ENCODE measurements at places on chromosomes 5 and 9.
A peak's percentile ranks its signal among the peaks of the same experiment; 100 is the strongest.

DNA sequence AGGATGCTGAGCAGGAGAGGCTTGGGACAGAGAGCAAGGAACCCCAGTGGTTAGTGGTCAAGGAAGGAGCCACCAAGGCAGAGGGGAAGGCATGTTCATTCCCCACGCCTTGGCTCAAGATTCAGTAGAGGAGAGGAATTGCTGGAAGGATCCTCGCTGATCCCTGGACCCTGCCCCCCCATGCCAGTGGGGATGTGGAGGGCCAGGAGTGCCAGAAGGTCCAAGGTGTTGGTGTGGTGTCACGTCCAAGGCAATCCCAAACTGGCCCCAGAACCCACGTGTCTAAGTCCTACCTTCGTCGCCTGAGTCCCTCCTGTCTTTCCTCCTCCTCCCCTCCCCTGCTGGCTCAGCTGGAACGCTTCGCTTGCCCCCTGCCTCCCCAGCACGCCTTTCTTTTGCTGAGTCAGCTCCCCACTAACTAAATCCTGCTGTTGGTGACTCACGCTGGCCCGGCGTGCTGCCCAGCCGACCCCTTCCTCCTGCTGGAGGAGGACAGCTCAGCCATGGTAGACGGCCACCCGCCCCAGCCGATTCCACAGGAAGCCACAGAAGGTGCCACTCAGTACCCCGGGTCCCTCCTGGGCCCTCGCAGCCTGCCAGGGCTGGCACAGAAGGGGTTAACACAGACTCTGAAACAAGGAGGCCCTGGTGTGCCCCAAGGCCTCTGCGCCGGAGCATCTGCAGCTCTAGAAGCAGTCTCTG, 37.6 kb upstream of the ORM1 start:
- no peaks in the 10 kb centered on the region for H3K27me3 ChIP-seq
- no peak overlapping the region for H3K4me3 ChIP-seq
- DNase-seq, result no peak
- no peak overlapping the region for H3K27ac ChIP-seq

DNA sequence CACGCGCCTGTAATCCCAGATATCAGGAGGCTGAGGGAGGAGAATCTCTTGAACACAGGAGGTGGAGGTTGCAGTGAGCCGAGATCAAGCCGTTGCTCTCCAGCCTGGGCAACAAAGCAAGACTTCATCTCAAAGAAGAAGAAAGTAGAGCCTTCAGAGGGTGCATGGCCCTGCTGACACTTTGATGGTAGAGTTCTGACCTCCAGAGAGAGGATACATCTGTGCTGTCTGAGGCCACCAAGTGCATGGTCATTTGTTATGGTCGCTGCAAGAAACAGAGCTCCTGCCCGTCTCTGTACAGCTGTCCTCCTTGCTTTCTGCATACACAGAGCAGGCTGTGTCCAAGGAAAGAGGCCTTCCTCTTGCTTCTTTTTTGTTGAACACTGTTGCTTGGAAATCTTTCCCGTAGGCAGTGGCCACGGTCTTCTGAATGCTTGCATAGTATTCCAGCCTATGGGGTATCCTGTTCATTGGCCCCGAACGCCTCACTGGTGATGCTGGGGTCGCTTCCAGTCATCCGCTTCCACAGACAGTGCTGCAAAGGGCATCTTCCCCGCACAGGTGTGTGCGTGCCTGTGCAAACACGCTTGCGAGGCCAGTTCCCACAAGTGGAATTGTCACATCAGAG, 36.8 kb upstream of the UNC5A start:
- no peaks in the 10 kb centered on the region for H3K36me3 ChIP-seq
- H3K4me3 ChIP-seq, result no peak overlapping the region
- H3K27ac ChIP-seq, result no peak overlapping the region

GRCh38 chr9:21078702-21079101, 960 bp upstream of the IFNB1 start:
- peaks cover 30% of the 10 kb centered on the region for H3K4me1 ChIP-seq
- no peaks in the 10 kb centered on the region for H3K36me3 ChIP-seq
- no peak overlapping the region for H3K27ac ChIP-seq
- H3K27me3 ChIP-seq, result no peaks in the 10 kb centered on the region
- DNase-seq, result no peak
- no peak overlapping the region for H3K4me3 ChIP-seq

DNA sequence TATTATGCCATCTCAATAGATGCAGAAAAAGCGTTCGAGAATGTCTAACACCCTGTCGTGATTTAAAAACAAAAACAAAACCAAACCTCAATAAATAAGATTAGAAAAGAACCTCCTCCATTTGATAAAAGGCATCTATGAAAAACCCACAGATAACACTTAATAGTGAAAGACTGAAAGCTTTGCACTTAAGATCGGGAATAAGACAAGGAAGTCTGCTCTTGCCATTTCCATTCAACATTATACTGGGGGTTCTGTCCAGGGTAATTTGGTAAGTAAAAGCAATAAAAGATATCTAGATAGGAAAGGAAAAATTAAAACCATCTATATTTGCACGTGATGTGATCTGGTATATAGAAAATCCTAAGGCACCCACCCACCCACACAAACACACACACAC, 7.3 kb upstream of the EXOSC3 start:
- H3K4me3 ChIP-seq, result no peak overlapping the region
- no peaks in the 10 kb centered on the region for H3K4me1 ChIP-seq
- peaks cover 2% of the 10 kb centered on the region for H3K36me3 ChIP-seq

- no peak for DNase-seq
- H3K36me3 ChIP-seq, result no peaks in the 10 kb centered on the region
- H3K27me3 ChIP-seq, result no peaks in the 10 kb centered on the region
- H3K4me3 ChIP-seq, result no peak overlapping the region
- H3K4me1 ChIP-seq, result no peaks in the 10 kb centered on the region
Observed at GRCh38 chr5:92553326-92553725, 1027.7 kb downstream of the NR2F1-AS1 start.

DNA sequence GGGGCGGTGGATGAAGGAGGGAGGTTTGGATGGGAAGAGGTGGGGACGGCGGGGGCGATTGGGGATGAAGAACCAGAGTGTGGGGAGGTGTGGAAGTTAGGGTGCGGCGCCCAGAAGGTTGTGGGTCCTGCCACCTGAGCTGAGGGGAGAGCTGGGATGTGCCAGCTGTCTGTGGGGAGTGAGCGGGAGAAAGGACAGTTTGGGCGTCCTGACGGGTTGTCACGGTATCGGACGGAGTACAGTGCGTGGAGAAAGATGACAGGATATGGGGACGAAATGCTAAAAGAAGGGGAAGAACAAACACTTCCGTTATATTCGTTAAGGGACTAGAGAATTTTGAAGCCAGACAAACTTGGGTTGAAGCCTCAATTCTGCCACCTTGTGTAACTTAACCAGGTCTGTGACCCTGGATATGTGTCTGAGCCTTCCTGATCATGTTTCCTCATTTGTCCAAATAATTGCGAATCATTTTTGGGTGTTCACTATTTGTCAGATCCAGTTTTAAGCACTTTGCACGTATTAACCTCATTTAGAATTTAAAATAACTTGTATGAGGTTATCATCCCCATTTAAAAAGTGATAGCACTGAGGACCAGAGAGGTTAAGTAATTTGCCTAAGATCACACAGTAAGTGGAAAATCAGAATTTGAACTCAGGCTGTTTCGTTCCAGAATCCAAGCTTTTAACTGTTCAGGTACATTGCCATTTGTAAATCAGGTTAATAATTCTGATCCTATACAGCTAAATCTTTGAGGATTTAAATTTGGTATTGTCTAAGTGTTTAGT, 689 bp downstream of the CNTRL start:
- H3K27me3 ChIP-seq, result no peaks in the 10 kb centered on the region
- H3K36me3 ChIP-seq, result peaks cover 15% of the 10 kb centered on the region
- peak overlapping the region; percentile 97 for H3K27ac ChIP-seq
- DNase-seq, result no peak
- H3K4me3 ChIP-seq, result peak overlapping the region; percentile 100

DNA sequence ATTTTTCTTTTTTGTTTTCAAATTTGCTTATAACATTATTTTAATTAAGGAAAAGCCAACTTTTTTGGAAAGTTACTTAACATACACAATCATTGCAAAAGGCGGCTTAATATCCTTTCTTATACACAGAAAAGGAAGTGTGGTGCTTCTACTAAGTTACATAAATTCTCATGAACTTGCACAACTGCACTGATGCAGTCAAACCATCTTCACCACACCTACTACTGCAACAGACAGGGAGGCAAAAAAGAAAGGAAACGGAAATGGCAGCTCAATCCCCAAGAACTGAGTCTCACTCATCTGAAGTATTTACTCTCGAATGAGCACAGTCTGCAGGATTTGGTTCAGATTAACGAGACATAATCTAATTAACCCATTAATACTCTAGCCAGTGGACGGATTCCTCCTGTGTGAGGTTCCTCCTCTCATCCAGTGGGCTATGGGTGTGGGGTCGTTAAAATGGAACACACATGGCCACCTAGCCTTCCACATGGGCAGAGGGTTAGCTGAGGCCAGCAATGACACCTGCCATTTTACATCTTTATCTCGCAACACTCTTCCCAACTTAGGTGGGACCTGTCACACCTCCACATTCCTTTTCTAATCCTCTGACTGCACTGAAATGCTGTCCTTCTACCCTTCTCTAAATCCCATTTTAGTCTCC, 30.0 kb downstream of the GOLM1 start:
- H3K27me3 ChIP-seq, result peaks cover 2% of the 10 kb centered on the region
- no peak overlapping the region for H3K27ac ChIP-seq
- no peak overlapping the region for H3K4me3 ChIP-seq
- no peaks in the 10 kb centered on the region for H3K36me3 ChIP-seq

DNA sequence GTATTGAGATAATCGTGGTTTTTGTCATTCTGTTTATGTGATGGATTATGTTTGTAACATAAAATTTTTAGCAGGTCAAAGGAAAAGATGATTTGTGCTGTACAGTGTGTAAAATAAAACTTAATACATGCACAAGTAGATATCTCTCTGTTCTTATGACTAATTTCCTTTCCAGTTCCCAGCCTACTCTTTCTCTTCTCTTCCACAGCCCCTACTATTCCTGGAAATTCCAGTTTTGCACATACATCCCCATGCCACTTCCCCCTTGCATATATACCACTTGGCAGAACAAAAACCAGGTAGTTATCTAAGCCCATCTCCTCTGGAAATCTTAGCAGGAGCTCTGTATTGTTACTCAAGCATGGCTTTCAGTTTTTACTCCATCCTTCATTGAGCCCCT, 20.2 kb downstream of the TEK start:
- no peaks in the 10 kb centered on the region for H3K27me3 ChIP-seq
- no peaks in the 10 kb centered on the region for H3K4me1 ChIP-seq
- no peak for DNase-seq
- H3K4me3 ChIP-seq, result no peak overlapping the region
- no peaks in the 10 kb centered on the region for H3K36me3 ChIP-seq

DNA sequence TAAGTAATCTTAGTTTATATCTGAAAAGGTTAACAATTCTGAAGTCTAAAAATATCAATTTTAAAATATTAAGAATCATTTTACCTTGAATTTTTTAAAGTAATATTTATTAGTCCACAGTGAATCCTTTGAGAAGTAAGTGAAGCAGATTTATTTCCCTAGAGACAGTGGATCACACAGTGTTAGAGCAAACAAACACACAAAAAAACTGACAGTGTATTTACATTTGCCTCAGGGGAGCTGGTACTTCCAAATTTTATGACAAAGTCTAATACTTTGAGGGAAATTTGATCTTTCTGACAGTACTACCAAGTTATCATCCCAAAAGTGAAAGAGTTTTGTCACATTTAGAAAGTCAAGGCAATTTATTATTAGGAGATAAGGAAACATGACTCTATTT, 1750.6 kb upstream of the CDH9 start:
- H3K27me3 ChIP-seq, result no peaks in the 10 kb centered on the region
- H3K4me3 ChIP-seq, result no peak overlapping the region
- H3K36me3 ChIP-seq, result no peaks in the 10 kb centered on the region
- no peak overlapping the region for H3K27ac ChIP-seq

DNA sequence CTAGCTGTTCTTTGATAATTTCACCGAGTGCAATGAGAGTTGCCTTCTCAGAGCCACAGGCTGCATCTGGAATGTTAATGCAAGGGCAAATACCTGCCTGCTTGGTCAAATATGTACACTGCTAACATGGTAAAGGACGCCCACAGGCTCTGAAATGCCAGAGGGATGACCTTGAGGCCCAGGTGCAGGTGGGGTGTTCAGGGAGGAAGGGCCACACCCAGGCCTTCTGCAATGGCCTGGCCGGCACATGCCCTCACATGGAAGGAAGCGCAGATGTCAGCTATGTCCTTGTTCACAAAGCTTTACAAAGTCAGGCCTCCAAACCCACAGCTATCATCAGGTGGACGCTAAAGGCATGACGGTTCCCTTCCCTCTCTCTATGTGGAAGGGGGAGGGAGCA, 48.6 kb downstream of the HRH2 start:
- H3K27ac ChIP-seq, result no peak overlapping the region
- DNase-seq, result no peak
- H3K36me3 ChIP-seq, result peaks cover 25% of the 10 kb centered on the region
- peaks cover 2% of the 10 kb centered on the region for H3K27me3 ChIP-seq

- H3K4me3 ChIP-seq, result no peak overlapping the region
- H3K27ac ChIP-seq, result no peak overlapping the region
- DNase-seq, result no peak
- no peaks in the 10 kb centered on the region for H3K27me3 ChIP-seq
- H3K36me3 ChIP-seq, result peaks cover 1% of the 10 kb centered on the region
Observed at GRCh38 chr5:158824241-158824882, 275.4 kb downstream of the EBF1 start.

DNA sequence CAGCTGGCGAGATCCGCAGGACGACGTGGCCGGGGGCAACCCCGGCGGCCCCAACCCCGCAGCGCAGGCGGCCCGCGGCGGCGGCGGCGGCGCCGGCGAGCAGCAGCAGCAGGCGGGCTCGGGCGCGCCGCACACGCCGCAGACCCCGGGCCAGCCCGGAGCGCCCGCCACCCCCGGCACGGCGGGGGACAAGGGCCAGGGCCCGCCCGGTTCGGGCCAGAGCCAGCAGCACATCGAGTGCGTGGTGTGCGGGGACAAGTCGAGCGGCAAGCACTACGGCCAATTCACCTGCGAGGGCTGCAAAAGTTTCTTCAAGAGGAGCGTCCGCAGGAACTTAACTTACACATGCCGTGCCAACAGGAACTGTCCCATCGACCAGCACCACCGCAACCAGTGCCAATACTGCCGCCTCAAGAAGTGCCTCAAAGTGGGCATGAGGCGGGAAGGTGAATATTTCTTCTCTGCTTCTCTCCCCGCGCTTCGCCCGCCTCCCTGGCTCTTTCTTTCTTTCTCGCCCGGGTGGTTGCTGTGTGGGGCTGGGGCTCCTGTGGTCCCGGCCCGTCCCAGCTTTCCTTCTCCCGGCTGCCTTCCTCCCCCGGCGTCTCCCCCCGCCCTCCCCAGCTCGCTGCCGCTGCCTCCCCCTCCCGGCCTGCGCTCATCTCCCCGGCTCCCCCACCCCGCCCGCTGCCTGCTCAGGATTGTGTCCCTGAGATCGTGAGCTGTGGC, 2.2 kb downstream of the NR2F1 start:
- H3K4me3 ChIP-seq, result peak overlapping the region; percentile 68
- peaks cover 40% of the 10 kb centered on the region for H3K4me1 ChIP-seq
- H3K36me3 ChIP-seq, result peaks cover 8% of the 10 kb centered on the region
- DNase-seq, result no peak
- H3K27me3 ChIP-seq, result peaks cover 57% of the 10 kb centered on the region

- peaks cover 4% of the 10 kb centered on the region for H3K36me3 ChIP-seq
- peaks cover 14% of the 10 kb centered on the region for H3K4me1 ChIP-seq
- no peak overlapping the region for H3K4me3 ChIP-seq
- DNase-seq, result no peak
- H3K27me3 ChIP-seq, result no peaks in the 10 kb centered on the region
Observed at GRCh38 chr5:179814090-179814489, 6.6 kb upstream of the SQSTM1 start.

- H3K4me3 ChIP-seq, result no peak overlapping the region
- H3K27ac ChIP-seq, result no peak overlapping the region
- DNase-seq, result no peak
- H3K36me3 ChIP-seq, result no peaks in the 10 kb centered on the region
- no peaks in the 10 kb centered on the region for H3K4me1 ChIP-seq
- no peaks in the 10 kb centered on the region for H3K27me3 ChIP-seq
Observed at GRCh38 chr5:68504306-68504705, 288.8 kb downstream of the PIK3R1 start.

Data from activated naive CD8-positive, alpha-beta T cell treated with anti-CD3 and anti-CD28 coated beads, Interleukin-2, amount 50 U/mL, for 24 hours (primary cell).